ENCODE measurements at places on chromosomes 7 and 10.
A peak's percentile ranks its signal among the peaks of the same experiment; 100 is the strongest.

GRCh38 chr7:35485436-35485835 lies 209.5 kb downstream of the HERPUD2 start:
- no peak for DNase-seq

GRCh38 chr10:24168258-24169170 lies 40.4 kb upstream of the KIAA1217 start:
- DNase-seq: no peak

- no peak for DNase-seq
Measured at GRCh38 chr7:112715525-112715924, 74.7 kb downstream of the TMEM168 start.

DNA sequence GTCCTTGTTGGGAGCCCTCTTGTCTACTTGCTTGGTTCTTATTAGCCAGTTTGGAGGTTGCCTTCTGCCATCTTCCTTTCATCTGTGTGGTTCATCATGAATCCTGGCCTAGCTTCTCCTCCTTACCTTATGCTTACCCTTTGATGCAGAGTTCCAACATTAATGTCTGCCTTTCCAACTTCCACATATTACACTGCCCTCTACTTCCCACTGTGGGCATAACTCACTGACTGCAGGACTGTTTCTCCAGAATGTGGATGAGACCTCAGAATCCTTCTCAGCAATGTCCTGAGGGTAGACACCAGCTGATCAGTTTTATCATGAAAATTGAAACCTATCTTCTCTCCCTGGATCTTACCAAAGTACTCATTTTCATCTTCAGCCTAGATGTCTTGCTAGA lies 491.0 kb downstream of the LRMDA start:
- DNase-seq: no peak

- DNase-seq: no peak
Measured at GRCh38 chr7:88089561-88089960, 130.3 kb downstream of the SRI start.

DNA sequence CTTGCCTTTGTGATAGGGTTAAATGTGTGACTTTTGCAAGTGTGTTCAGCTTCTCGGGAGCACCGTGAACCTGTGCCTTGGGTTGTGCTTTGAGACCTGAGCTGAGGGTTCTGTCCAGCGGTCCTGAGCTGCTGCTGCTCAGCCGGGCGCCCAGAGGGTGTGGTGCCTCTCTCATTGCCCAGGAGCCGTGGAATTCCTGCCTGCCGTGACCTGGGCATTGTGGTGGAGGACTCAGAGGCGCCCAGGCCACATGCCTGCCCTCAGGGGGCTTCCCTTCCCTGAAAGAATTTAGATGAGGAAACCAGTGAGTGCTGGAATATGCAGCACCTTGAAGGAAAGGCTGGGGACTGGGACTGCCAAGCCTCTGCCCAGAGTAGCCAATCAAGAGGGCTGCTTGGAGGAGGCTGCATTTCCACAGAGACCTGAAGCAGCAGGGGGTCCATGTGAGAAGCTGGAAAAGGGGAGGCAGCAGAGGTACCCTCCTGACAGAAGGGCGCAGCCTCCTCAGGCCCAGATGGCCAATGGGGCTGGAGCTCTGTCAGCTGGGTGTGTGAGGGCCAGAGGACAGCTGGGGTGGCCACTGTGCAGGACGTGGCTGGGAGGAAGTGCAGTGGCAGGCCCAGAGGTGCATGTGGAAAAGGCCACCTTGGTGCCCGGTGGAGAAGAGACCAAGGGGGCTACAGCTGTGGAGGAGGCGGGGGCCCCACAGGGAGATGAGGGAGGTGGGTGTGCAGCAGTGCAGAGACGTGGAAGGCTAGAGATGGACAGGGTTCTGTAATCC lies 107.3 kb downstream of the NKX6-2 start:
- DNase-seq: no peak

GRCh38 chr10:132001238-132001972 lies 19.7 kb upstream of the BNIP3 start:
- DNase-seq: peak; percentile 30

DNA sequence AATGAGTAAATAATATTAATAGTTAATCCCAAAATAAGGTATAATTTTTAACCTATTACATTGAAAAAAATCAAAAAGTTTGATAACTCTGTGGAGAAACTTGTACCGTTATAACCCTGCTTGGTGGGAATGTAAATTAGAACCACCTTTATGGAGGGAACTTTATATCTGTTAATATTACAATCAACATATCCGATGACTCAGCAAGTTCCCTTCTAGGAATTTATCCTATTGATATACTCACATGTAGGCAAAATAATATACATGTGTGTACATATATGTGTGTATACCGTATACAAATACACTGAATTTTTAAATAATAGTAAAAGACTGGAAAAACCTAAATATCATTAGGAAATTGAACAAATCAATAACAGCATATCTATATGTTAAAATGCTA lies 54.7 kb downstream of the PANK1 start:
- DNase-seq: no peak

- no peak for DNase-seq
Measured at GRCh38 chr7:151225948-151226510, 976 bp downstream of the ABCF2 start.

GRCh38 chr10:117348236-117348635 lies 27.0 kb downstream of the PDZD8 start:
- DNase-seq: no peak

DNA sequence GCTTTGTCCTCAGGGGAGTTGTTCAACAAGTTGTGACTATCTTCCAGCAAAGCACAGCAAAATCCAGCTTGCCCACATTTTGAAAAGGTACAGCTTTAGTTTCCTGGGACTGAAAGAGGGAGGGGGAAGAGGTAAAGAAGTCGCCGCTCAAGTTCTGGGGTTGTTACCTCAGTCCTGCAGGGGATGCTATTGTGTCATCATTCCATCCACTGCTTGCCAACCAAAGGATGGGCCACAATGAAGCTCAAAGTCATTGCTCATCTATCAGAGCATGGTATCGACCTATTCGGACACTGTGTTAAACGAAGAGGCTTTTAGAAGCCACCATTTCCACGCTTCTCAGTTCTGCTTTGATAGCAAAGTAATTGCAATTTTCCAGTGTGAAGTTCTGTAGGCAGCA lies 34.3 kb downstream of the NPY start:
- DNase-seq: no peak

GRCh38 chr7:27912751-27913150 lies 172.8 kb downstream of the TAX1BP1 start:
- no peak for DNase-seq

DNA sequence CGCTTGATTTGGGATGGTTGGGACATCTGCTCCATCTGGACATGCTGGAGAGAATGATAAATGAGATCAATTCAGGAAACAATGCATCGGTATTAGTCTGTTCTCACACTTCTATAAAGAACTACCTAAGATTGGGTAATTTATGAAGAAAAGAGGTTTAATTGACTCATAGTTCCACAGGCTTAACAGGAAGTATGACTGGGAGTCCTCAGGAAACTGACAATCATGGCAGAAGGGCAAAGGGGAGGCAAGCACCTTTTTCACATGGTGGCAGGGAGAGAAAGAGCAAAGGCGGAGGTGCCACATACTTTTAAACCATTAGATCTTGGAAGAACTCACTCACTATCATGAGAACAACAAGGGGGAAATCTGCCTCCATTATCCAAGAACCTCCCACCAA lies 16.8 kb upstream of the TSPAN12 start:
- DNase-seq: no peak

DNA sequence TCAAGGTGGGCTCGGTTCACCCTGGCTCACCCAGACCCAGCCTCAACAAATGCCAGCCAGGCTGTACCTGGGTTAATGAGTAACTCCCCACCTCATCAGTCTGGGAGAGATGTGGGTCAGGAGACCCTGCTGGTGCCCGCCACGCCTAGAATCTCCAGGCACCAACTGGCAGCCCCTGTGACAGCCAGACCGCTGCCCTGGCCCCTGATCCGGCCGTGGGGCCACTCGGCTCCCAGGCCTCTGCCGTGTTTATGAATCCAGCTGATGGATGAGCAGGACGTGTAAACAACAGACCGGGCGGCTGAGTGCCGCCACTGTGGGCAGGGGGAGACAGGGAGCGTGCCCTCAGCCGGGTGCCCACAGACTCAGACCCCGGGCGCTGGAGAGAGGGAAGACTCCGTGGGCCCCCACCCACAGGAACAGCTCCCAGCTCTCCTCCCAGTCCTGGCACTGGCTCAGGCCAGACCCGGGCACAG lies 34.0 kb upstream of the PDGFA start:
- no peak for DNase-seq

DNA sequence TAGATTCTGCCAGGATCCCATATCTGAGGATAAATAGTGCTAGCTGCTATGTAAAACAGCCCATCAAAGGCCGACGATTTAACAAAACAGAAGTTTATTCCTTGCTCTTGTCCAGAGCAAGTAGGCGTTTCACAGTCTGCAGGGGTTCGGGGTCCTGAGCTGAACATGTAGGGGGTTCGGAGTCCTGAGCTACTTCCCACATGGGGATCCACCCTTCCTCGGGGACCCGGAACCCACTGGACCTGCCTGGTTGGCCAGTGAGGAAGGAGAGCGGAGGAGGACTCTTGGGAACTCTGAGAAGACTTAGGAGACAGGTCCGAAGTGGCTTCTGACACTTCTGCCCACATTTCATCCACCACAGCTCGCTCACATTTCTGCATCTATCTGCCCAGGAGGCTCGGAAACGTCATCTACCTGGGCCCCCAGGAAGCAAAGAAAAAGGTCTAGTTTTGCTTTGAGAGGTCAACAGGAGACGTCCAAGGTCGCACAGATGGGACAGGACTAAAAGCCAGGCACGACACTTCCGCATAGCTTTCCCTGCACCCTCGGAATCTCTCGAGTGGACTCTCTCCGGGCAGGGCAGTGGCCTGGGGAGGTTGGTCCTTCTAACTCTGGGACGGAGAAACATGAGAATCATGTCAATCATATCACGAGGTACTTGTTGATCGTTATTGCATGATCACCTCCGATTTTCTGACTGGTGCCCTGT lies 86.4 kb downstream of the MICALL2 start:
- no peak for DNase-seq

DNA sequence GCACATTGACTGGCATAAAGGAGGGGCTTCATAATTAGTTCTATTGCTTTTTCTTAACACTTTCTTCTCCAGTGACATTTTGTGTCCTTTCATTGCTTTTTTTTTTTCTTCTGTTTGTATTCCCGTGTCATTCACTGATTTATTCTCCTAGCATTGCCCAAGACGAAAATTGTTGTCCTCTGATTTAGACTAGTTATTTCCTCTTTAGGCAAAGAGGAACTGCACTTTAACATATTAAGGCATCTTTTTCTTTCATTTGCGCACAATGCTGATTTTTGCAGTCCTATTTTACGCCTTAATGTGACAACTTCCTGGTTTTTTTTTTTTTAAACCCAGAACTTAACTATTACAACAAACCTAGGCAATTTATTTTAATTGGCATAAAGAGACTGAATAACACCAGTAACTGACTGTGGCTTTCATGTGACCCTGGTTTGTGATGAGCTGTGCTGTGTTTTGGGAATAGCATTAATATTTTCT lies 39.7 kb downstream of the ARID5B start:
- no peak for DNase-seq

- DNase-seq: no peak
Measured at GRCh38 chr10:69065406-69066361, 22.2 kb upstream of the SRGN start.

DNA sequence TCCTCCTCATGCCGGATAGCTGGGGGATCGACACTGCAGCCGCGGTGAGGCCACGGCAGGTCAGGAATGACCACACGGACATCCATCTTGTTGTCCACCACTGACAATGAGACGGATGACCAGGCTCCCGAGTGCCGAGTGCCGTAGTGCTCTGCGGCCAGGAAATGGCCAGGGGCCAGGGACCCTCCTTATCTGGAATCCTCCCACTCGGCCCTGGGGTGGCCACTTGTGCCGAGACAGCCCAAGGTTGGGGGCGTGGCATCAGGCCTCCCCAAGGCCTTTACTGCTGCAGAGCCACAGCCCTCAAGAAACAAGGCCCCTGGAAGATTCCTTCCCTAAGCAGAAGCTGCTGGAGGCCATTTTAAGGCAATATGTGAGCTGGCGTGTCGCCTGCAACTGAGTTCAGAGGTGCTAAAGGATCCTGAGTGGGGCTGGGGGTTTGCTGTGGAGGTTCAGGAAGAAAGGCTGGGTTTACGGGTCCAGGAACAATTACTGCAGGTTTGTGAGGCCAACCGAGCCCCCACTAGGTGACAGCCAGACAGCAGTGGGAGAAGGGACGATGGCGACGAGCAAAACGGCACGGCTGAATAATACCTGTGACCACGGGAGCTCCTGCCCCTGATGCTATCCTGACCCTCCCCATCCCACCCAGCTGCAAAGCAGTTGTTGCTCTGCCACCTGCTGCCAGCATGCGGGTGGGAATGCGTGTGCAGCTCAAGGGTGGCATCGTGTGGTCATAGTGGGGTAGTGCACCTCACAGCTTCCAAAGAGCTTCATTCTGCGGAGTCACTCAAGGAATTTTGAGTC lies 31.6 kb upstream of the LEP start:
- no peak for DNase-seq

- DNase-seq: no peak
Measured at GRCh38 chr10:101848408-101848807, 4.8 kb upstream of the KCNIP2 start.

DNA sequence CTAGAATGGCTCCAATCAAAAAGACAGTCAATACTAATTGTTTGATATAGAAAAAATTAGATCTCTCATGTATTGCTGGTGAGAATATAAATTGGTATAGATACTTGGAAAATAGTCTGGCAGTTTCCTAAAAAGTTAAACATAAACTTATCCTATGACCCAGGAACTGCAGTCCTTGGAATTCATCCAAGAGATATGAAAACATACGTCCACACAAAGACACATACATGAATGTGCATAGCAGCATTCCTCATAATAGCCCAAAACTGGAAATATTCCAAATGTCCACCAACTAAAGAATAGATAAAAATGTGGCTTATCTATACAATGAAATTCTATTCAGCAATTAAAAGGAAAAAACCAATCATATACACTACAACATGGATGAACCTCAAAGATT lies 128.4 kb downstream of the ZFAND4 start:
- DNase-seq: no peak

DNA sequence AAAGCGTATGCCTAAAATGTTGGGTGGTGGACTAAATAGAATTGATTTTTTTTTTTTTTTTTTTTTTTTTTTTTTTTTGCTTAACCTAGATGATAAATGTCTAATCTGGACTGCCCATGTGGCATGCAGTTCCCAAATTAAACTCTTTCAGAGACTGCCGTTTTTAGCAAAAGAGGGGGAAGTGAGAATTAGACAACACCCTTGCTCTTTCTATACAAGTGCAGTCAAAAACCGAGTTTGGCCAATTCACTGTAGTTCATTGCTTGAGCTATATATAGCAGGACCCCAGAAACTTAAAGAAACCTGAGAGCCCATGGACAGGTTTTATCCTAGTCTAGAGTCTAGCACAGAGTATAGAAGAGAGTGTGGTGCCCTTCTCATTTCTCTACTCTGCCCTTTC lies 141.9 kb downstream of the GRM3 start:
- no peak for DNase-seq

- DNase-seq: no peak
Measured at GRCh38 chr10:86033581-86033980, 333.0 kb downstream of the GRID1 start.

DNA sequence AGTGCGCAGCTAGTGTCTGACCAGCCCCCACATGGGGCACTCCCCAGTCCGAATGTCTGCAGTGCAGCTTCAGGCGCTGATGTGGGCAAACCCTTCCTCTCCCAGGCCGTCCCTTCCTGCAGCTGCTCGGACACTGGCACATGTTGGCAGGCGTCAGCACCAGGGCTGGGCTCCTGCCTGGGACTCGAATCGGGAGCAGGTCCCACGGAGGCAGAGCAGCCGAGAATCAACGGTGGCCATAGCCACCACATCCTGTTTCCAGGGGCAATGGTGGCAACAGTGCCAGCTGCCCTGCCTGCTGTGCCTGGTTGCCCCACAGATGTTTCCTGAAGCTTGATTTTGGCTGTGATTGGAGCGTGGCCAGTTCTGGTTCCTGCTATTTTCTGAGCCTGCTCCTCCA lies 65.8 kb downstream of the MGMT start:
- no peak for DNase-seq

Data from NCI-H510A (cell line).